Neural crest cell (in vitro differentiated cells): ENCODE measurements at places on chromosomes 1 and 21. TPM values are rescaled to one million over a fixed set of nuclear protein-coding genes. Genes with fewer than 3 reads are reported as not detected.

DNA sequence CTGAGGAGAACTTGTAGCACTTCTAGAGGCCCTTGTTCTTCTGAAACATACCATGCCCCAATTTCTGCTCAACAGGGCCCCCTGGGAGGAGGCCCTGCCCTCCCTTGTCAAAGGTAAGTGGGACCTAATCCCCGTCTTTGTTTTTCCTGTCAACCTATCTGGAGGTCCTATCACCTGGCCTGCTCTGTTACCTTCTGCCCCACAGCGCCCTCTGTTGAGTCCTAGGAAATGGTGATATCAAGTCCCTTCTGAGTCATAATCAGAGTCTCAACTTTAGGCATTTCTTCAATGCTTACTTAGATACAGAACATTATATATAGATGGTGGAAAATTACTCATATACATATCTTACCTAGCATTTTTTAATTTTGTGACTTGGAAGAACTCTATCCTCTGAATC lies 28.2 kb upstream of the FCRL4 start:
- H3K27ac ChIP-seq, result no peak overlapping the region
- no peaks in the 10 kb centered on the region for H3K36me3 ChIP-seq
- DNase-seq, result no peak
- H3K4me1 ChIP-seq, result no peaks in the 10 kb centered on the region
- no peak overlapping the region for H3K4me3 ChIP-seq

DNA sequence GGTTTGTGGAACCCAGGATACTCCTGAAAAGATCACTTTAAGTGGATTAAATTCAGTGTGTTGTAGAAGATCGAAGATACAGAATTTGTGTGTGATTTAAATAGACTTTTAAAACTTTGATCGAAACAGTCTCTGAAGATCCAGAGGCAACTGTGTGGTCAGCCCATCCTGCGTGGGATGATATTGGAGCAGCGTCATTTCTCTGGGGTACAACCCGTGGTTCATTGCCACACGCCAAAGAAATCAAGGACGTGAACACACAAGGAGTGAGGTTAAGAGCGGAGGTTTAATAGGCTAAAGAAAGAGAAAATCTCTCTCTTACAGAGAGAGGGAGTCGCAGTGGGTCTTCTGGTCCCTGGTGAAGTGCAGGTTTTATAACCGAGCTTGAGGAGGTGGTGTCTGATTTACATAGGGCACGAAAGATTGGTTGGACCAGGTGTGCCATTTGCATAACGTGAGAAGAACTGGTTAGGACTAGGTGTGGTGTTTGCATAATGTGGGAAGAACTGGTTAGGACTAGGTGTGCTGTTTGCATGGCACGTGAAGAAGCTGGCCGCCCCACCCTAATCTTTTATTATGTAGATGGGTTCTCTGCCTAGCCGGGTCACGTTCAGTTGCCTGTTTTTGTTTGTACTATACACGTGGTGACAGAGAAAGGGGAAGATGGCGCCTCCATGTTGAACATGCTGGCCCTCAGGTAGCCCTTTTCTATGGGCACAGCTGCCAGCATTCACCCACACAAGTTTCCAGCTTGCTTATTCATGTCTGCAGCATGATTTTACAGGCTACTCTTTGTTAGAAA lies 82.3 kb downstream of the ADSS2 start:
- no peak for DNase-seq
- no peaks in the 10 kb centered on the region for H3K4me1 ChIP-seq
- H3K27me3 ChIP-seq, result no peaks in the 10 kb centered on the region
- no peak overlapping the region for H3K4me3 ChIP-seq

Gene CELSR2
- 97.1 and 99.2 TPM in 2 replicates for total RNA-seq

- no peak for DNase-seq
- H3K4me1 ChIP-seq, result peaks cover 23% of the 10 kb centered on the region
- peaks cover 2% of the 10 kb centered on the region for H3K27me3 ChIP-seq
- no peak overlapping the region for H3K4me3 ChIP-seq
Observed at GRCh38 chr1:9376886-9377333, 84.2 kb downstream of the SPSB1 start.

DNA sequence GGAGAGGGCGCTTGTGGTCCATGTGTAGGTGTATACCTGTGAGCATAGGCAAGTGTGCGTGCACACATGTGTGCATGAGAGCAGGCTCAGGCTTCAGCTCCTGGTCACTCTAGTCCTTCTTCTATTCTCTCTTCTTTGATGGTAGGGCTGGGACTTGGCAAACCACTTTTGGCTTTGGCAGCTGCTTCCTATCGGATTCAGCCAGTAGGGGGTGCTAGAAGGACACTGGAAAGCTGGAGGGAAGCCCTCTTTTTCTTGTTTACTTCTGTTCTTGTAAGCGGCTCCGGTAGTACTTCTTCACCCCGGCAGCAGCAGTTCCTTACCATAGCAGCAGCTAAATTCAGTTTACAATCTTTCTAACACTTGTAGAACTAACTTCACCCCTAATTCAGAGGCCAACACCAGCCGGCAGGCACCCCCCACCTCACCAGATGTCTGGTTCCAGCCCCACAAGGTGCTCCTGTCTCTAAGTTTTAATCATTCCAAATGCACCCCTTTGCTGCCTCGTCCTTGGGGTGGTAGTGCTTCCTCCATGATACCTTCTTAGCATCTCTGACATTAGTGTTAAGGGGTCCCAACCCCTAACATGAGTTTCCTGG lies 25.1 kb downstream of the NENF start:
- peaks cover 15% of the 10 kb centered on the region for H3K4me1 ChIP-seq
- DNase-seq, result peak; percentile 67
- H3K27me3 ChIP-seq, result no peaks in the 10 kb centered on the region
- no peak overlapping the region for H3K27ac ChIP-seq

- no peaks in the 10 kb centered on the region for H3K4me1 ChIP-seq
- H3K27me3 ChIP-seq, result no peaks in the 10 kb centered on the region
- no peak overlapping the region for H3K4me3 ChIP-seq
- H3K27ac ChIP-seq, result no peak overlapping the region
- H3K36me3 ChIP-seq, result no peaks in the 10 kb centered on the region
Observed at GRCh38 chr1:216248628-216249027, 174.6 kb downstream of the USH2A start.

Gene NFASC
- 11.1 and 12.9 TPM in 2 replicates for total RNA-seq

Gene ACTL8
- not detected in 2 replicates for total RNA-seq

Gene CLIC6
- 0.19 and 0.25 TPM in 2 replicates for total RNA-seq

Gene KRTAP15-1
- not detected in 2 replicates for total RNA-seq

Gene RHCE
- total RNA-seq, result 0.82 TPM in 1 of 2 replicates, not detected in the other
